ENCODE measurements at places on chromosomes 1 and 21.

DNA sequence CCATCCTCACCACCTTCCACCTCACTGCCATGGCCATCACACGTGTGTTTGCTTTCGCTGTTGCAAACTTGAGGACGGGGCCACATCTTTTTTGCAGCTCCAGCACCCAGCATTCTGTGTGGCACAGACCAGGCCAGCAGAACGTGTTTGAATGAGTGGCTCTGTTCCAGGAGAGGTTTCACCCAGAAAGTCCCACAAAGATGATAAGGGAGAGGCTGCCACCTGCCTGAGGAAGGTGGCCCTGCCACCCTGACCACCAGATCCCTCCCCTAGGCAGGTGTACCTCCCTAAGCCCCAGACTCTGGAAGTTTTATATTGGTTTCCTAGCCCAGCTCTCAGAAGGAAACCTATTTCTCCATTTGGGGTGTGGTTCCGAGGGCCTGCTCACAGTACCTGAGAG, 252.1 kb downstream of the KAZN start:
- no peak for DNase-seq

- DNase-seq: no peak
Observed at GRCh38 chr1:42037586-42037985, 115.6 kb upstream of the GUCA2B start.

GRCh38 chr1:165162671-165163241, 193.8 kb downstream of the LMX1A start:
- DNase-seq: peak; percentile 71

- DNase-seq: no peak
Observed at GRCh38 chr1:41360074-41360785, 1.0 kb upstream of the FOXO6 start.

DNA sequence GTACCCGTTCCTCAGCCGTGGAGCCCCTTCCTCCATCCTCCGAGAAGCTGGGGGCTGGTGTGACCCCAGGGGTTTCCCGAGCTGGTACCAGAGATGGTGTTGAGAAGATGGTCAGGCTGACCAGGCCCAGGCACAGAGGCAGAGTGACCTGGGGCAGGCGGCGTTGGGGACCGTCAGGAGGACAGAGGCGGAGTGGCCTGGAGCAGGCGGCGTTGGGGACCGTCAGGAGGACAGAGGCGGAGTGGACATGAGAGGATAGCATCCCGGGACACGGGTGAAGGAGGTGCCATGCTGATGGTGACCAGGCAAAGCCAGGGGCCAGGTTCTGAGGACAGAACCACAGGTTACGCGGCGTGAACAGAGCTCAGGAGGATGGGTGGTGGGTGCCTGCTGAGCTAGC, 75.9 kb upstream of the TTC34 start:
- DNase-seq: no peak

GRCh38 chr1:35683012-35683411, 35.7 kb downstream of the C1orf216 start:
- DNase-seq: no peak

DNA sequence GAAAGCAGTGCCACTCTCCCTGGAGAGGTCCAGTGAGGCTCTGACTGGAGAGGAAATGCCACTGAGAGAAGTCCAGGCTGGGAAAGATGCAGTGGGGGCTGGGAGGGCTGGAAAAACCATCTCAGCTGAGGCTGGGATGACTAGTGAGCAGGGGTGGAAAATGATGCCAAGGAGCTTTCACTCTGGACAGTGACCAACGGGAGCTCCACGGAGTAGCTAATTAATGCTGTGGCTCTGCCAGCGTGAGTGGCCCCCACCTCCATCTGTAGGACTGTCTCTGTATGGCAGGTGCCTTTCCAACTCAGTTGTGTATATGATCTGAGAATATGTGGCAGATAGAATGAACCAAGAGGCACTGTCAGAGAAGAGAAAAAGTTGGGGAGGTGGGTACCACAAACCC, 86.7 kb downstream of the DDX20 start:
- no peak for DNase-seq

- DNase-seq: no peak
Observed at GRCh38 chr1:2566101-2567045, 10.2 kb downstream of the TNFRSF14 start.

- DNase-seq: no peak
Observed at GRCh38 chr1:78627321-78627720, 7.1 kb downstream of the IFI44L start.

- DNase-seq: no peak
Observed at GRCh38 chr21:39968010-39968409, 100.8 kb downstream of the PCP4 start.

DNA sequence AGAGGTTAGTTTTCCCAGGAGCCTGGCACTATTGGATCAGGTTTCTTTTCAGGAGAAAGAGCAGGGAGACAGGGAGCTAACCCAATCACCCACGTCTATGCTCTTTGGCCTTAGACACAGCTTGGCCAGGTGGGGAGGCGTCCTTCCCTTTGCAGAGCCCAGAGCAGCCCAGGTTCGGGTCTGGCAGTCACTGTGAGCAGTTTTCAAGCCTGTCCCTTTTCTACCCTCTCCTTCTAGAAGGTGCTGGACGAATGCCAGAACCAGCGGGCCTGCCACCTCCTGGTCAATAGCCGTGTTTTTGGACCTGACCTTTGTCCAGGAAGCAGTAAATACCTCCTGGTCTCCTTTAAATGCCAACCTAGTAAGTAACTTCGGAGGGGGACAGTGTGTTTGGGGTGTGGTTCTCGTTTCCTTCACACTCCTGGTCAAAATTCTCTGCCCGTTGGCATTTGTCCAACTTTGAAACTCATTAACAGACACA, 44.9 kb downstream of the EVA1C start:
- peak; percentile 42 for DNase-seq

DNA sequence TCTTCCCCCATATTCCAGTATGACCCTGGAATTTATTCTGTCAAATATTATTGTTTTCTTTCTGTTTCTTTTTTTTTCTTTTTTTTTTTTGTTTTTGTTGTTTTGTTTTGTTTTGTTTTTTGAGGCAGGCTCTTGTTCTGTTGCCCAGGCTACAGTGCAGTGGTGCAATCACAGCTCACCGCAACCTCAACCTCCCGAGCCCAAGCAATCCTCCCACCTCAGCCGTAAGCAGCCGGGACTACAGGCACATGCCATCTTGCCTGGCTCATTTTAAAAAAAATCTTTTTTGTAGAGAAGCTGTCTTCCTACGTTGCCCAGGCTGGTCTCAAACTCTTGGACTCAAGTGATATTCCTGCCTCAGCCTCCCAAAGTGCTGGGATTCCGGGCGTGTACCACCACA, 237.6 kb downstream of the SMYD3 start:
- no peak for DNase-seq

GRCh38 chr1:38258085-38258627, 211.6 kb upstream of the POU3F1 start:
- no peak for DNase-seq
